ENCODE measurements at places on chromosomes 4 and X.

GRCh38 chr4:152009031-152009670 lies 248.3 kb upstream of the GATB start:
- DNase-seq: no peak

GRCh38 chrX:45068569-45068968 lies 132.1 kb downstream of the DIPK2B start:
- DNase-seq: no peak

DNA sequence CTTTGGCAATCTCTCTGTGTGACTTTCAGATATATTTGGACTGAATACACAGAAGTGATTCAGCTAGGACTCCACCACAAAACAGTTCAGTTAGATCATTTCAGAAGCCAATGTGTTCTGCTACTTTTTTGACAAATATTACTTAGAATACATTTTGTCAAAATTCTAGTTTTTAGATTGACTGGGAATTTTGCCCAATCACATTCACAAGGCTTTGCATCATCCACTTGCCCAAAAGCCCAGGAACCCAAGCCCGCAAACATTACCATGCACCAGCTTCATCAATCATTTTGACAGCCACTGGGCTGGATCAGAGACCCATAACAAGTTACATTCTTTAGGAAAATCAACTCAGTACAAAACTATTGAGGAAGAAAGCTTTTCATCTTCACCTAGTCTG lies 256.6 kb upstream of the NDST3 start:
- no peak for DNase-seq

DNA sequence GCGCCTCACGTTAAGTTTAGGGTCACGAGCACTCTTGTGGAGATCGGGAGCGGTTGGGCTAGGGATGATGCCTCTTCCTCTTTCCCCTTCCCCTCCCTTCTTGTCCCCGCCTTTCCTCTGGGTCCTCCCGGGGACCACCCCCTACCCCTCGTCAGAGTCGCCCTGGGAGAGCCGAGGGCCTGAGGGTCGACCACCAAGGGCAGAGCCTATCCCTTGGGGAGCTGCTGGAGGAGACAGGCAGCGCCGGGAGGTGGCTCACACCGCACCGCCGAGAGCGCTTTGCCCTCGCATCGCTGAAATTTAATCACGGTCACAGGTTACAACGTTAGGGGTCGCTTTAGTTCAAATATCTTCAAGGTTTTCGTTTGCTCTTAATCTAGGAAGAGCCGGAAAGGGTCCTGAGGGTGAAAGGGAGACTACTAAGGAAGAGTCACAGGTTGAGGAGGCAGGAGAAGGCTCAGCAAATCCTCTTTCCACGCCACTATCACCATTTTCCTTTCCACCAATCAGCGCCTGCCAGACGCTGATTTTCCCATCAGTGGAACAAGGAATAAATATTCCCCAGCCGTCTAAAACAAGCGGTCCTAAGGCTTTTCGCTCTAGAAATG lies 528 bp upstream of the SNCA start:
- no peak for DNase-seq

DNA sequence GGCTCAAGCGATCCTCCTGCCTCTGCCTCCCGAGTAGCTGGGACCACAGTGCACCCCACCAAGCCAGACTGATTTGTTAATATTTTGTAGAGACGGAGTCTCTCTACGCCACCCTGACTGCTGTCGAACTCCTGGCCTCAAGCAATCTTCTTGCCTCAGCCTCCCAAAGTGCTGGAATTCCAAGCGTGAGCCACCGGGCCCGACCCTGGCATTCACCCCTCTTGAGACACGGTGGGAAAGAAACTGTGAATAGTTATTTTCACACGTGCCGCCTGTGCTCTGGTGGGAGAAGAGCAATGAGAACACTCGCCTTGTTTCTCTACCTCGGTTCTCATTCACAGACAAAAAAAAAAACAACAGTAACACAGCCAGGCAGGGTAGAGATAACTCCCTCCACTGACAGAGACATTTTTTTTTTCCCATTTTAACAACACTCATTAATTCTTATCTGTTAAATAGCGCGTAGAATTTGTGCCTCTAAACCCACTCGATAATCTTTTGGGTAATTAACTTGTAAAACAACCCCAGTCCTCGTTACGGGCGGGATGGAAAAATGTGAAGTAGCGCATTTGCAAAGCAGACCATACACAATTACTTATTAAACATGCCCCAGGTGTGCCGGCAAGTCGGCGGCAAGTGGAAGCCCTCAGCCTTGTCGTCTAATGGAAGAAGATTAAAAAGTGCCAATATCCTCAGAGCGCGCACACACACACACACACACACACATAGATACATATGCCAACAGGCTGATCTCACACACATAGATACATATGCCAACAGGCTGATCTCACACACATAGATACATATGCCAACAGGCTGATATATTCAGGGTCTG lies 103.3 kb downstream of the DHRSX start:
- DNase-seq: no peak

DNA sequence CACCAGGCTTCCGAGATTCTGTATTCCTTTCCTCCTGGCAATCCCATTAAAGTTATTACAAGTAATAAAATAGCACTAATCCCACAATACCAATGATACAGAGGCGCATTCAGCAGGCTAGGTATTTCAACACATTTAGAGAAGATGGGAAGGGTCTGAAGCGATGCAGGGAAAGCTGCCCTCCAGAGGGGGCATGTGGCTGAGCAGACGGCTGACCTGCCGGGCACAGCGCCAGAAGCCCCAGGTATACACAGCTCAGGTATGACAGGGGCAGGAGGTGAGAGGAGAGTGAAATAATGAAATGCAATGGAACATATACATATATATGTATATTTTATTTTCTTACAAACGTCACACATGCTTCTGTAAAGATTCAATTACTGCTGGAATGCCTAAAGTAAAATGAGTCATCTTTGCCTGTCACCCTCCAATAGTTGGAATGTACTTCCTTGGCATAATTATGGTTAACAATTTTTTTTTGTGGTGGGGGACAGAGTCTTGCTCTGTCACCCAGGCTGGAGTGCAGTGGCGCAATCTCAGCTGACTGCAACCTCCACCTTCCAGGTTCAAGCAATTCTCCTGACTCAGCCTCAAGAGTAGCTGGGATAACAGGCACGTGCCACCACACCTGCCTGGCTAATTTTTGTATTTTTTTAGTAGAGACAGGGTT lies 21.3 kb upstream of the CDKN2AIP start:
- no peak for DNase-seq

DNA sequence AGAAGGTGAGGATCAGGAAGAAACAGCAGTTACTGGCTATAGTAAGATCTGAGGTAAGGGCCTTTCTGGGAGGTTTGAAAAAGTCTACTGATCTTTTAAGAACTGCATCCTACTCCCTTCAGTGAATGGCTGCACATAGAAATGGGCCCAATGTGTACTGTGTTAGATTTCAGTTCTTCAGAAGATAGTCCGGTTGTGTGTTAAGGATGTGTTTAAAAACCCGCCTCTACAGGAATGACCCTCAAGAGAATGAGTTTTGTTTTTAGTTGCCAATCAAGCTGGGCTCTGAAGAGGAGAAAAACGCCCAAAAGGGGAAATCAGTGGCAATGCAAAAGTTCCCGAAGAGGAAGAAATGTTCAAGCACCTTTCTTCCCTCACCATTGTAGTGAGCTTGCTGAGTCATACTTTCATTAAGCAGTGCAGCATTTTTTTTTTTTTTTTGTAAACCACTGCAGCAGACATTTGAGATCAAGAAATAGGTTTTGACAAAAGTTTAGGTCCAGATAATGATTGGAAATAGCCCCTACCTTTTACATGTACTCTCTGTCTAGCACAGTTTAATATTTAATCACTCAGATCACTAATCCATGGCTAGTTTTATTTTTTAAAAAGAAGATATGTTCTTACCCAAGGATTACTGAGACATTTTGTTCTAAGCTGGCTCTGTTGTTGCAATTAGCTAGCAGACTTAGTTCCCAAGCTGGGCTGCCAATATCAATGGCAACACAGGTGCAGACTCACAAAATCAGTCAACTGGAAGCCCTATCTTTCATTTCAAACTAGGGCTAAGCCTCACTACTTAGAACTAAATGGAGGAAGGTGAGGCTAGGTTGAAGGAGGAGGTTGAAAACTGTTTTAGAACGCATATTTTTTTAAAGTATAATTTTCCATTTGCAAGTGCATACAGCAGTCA lies 7.0 kb upstream of the TRPC5OS start:
- DNase-seq: no peak

- no peak for DNase-seq
These were observed 611 bp downstream of the TEX11 start for GRCh38 chrX:70907900-70908299.

DNA sequence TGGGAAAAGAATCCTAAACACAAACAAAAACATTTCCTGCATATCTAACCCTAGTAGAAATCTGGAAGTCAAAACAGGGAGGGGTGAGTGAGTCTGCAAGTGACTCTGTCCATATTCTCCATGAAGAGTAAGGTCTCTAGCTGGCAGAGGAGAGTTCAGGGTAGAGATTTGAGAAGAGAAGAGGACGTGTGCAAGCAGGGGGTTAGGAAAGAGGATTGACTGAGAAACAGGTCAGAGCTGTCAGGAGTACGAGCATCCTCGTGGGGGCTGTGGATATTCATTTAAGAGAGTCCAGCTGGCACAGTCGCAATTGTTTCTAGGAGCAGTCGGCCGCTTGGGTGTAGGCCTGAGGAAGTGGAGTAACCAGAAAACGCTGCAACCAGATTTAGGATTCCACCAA lies 27.9 kb downstream of the PROM1 start:
- no peak for DNase-seq

DNA sequence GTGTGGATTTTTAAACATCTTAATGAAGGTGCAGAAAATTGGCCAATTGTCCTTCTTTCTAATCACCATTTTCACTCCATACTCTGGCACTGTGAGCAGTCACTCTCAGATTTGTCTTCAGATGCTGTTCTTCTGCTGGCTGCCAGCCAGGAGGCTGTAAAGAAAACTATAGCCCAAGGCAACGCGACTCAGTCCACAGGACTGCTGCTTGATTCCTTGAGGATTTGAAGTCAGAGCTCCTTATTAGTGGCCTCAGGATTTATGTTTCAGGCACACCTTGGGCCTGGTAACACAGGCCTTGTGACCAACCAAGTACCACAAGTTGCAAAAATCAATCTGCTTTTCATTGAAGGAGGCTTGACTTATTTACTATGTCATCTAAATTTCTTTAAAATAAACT lies 342.6 kb downstream of the GPM6A start:
- DNase-seq: no peak

DNA sequence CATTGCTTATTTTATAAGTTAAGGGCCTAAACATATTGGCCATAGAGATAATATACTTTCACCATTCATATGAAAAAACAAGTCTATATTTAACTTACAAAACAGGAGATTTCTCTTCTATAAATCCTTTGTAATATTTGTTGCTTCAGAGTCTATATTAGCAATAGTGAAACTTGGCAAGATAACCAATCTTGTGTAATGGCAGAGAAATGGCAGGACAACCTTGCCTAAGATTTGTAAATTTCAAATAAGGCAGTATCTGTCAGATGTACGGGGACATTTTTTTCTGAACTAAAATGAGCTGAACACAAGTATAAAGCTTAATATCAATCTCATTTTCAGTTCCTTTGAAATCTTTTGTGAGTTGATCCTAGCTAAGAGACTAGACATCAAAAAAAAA lies 17.8 kb upstream of the CPEB2 start:
- no peak for DNase-seq

- no peak for DNase-seq
These were observed 10.1 kb downstream of the SORCS2 start for GRCh38 chr4:7202411-7202810.

- DNase-seq: no peak
These were observed 1329.5 kb upstream of the TENM3 start for GRCh38 chr4:180913750-180914149.

DNA sequence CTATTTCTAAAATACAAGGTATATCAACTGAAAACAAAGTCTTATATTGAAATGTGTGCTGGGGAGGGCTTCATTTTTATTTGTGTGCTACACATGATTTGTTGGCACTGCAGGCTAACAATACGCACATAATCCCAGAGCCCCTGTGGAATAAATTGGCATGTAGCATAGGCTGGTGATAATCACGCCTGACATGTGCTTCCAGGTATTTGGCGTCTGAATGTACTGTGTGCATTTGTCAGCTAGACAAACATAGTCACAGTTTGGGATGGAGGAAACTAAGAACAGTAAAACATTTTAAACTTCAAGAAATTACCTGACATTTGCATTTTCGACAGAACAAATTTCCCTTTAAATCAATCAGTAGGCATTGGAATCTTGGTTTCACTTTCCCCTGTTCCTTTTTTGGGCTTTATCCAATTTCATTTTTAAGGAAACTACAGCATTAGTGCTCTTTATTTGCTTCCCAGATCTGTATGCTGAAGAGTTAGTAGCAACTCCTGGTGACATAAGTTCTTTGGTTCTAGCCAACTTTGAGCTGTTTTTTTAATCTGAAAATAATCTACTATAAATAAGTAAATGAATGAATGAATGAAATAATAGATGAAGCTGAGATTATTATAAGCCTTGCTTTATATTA lies 472.3 kb downstream of the PDHA2 start:
- no peak for DNase-seq

DNA sequence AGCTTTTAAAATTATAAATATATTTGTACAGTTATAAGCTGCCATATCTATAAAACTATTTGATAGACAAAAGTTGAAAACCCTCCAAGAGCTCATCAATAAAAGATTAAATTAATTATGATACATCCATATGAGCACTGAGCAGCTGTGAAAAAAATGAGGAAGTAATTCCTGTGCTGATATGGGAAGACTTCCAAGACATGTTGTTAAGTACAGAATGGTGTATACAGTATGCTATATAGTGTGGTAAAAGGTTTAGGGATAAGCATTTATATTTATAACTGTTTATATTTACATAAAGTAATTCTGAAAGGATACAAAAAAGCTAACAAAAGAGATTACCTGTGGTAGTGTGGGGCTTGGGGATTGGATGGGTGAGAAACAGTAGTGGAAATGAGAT lies 92.8 kb upstream of the BMP2K start:
- DNase-seq: no peak

- DNase-seq: no peak
These were observed 15.1 kb upstream of the TNIP2 start for GRCh38 chr4:2771264-2771663.

GRCh38 chrX:8879750-8880149 lies 78.6 kb upstream of the FAM9A start:
- peak; percentile 8 for DNase-seq

DNA sequence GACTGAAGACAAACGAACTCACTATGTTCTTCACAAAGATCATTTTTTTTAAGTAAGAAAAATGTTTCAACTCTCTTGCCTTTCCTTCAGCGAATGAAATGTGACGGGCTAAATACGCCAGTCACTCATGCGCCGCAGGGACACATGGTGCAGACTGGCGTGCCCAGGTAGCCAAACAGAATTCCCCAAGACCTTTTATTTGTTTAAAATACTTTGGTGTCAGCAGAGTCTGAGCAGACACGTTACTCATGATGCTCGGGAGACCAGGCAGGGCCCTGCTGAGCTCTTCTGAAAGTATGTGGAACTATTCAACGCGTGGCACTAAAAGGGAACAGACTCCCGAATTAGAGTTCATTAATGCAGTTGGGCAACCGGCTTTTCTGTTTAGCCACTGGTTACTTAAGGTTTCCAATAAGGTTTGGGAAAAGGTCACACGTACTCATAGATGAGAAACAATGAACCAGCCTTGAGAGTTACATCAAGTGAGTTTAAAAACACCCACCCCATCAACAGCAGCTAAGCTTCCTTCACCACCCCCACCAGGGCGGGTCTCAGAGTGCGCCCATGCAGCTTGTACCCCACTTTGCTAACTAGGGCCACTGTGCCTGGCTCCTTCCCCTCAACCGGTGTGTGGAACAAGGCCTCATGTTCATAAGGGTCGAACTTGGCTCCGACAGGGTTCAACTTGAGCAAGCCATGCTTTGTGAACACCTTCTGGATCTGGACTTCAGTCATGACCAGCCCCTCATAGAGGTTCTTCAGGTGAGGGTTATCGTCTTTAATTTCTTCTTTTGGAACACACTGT lies 7.3 kb downstream of the GRPEL1 start:
- no peak for DNase-seq

GRCh38 chrX:108230574-108230973 lies 139.0 kb downstream of the ATG4A start:
- DNase-seq: no peak

All from stimulated activated CD4-positive, alpha-beta T cell treated with anti-CD3 and anti-CD28 coated beads, Interleukin-12 subunit alpha, Interleukin-12 subunit beta, amount 100 ng/mL, for 24 hours (primary cell).